ENCODE measurements at places on chromosomes 7 and 10.

DNA sequence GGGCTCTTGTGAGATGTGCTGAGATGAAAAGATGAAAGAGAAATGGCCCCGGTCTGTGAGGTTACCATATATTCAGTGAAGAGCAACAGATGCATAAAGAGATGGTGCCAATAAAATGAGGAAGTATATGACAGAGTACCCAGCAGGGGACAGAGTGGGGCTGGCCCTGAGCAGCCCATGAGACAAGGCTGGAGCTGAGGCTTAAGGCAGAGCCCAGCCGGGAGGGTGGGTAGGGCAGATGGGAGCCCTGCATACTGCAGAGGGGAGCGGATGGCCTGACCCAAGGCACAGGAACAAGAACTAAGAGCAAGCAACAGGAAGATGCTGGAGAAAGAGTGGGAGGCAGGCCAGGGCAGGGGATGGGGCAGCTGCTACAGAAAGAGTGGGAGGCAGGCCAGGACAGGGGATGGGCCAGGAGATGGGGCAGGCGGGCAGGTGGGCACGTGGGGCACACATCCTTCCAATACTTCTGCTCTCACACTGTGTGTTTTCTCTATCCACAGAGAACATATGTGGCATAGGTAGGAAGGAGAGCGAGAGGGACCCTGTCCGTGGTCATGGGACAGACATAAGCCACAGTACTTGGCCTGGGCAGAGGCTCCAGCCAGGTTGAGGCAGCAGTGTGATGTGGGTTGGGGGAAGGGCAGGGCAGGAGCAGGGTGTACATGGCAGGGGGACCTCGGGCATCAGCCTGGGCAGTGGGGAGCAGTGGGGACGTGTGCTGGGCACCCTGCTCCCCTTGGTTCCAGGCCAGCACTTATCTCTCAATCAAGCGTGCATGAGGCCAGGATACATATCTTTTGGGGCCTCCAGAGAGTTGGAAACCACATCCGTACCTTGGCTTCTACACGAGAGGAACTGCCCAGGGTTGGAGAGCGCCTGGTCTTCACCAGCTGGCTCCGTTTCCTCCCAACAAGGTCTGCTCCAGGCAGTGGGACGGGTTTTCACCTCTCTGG lies 91.6 kb upstream of the IKZF1 start:
- DNase-seq = no peak

GRCh38 chr7:131843898-131844331 lies 287.5 kb upstream of the PODXL start:
- DNase-seq = peak; percentile 71

DNA sequence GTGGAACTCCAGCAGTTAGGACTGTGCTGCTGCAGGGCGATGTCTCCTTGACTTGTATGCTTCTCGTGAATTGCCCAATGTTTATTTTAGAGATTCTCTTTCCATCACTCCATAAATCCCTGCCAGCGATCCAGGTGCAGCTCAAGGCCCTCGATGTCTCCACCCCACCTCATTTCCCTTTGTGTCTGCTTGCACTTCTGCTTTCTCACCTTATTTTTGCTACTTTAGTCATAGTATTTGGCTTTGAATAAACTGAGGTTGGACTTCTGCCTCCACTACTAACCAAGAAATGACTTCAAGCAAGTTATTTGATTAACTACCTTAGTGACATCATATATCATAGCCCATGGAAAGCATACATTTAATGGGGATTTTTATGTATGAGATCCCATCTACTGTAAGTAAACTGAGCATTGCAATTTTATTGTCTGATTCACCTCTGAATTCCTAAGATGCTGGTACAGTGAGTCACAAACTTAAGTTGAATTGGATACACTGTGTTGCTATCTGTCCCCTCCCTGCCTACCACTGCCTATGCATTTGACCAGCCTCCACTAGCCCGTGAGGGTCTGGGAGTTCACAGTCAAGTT lies 255.8 kb downstream of the ABCA13 start:
- DNase-seq = no peak

GRCh38 chr10:44811072-44811471 lies 100.1 kb upstream of the TMEM72 start:
- DNase-seq = no peak

GRCh38 chr10:24882047-24882698 lies 70.2 kb downstream of the PRTFDC1 start:
- no peak for DNase-seq

GRCh38 chr10:113648478-113648877 lies 15.4 kb downstream of the NRAP start:
- DNase-seq = peak; percentile 41

DNA sequence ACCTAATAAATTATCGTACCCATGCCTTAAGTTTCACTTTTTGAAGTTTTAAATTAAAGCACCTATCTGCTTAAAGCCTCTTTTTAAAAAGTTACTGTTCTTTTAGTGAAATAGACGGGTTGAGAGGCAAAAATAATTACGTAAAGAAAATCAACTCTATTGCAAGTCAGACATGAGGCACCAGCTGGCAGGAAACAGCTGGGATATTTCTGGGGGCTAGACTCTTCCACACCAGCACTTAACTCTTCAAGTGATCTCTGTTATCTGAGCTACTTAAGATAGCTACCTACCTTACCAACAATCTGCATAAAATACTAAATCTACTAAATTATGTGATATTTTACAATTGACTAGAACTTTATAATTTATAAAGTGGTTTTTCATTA lies 35.8 kb downstream of the GBF1 start:
- DNase-seq = peak; percentile 53

GRCh38 chr7:25849500-25850184 lies 302.4 kb upstream of the NFE2L3 start:
- DNase-seq = peak; percentile 64

DNA sequence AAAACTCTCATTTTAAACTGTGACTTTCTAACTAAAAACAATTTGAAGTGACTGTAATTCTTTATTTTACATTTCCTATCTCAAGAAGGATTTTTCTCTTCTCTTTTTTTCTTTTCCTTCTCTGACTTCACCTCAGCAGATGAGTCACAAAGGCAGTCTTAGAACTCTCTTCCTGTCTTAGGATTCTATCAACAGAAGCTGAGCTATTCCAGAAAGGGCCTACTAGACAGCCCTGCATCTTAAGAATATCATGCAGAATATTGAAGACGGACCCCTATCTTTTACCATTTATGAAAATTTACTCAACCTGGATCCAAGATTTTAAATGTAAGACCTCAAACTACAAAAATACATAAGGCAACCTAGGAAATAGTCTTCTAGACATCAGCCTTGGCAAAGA lies 365.7 kb upstream of the SEMA3C start:
- DNase-seq = no peak

DNA sequence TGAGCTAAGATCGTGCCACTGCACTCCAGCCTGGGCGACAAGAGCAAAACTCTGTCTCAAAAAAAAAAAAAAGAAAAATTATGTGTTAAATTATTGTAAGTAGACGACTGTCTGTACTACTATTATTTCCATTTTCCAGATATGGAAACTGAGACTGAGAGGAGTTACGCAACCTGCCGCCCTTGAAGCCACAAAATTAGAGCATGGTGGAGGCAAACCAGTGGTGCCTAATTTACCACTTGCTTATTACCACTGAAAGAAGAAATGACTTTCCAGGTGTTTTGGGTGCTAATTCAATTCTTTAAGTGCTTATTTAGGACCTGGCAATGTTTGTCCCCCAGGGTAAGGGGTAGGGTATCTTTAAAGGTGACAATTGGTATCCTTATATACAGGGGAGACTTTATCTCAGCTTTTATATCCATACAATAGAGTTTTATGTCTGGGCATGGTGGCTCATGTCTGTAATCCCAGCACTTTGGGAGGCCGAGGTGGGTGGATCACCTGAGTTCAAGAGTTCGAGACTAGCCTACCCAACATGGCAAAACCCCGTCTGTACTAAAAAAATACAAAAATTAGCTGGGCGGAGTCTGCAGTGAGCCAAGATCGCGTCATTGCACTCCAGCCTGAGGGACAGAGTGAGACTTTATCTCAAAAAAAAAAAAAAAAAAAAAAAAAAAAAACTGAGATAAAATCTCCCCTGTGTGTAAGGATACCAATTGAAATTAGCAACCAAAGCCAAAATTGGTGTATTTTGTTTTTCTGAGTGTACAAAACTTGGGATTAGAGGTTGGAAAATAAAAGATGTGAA lies 16.6 kb upstream of the CAMK1D start:
- DNase-seq = no peak

DNA sequence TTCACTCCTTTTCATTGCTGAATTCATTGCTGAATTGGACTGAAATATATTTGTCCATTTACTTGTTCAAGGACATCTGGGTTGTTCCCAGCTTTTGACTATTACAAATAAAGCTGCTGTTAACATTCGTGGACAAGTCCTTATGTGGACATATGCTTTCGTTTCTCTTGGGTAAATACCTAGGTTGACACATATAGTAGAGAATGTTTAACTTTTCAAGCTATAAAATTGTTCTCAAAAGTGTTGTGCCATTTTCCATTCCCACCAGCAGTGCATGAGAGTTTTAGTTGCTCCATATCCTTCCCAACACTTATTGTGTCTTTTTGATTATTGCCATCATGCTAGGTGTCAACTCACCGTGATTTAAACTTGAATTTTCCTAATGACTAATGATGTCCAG lies 17.5 kb upstream of the CPVL start:
- no peak for DNase-seq

GRCh38 chr10:74813381-74814259 lies 12.8 kb upstream of the KAT6B start:
- DNase-seq = peak; percentile 53

DNA sequence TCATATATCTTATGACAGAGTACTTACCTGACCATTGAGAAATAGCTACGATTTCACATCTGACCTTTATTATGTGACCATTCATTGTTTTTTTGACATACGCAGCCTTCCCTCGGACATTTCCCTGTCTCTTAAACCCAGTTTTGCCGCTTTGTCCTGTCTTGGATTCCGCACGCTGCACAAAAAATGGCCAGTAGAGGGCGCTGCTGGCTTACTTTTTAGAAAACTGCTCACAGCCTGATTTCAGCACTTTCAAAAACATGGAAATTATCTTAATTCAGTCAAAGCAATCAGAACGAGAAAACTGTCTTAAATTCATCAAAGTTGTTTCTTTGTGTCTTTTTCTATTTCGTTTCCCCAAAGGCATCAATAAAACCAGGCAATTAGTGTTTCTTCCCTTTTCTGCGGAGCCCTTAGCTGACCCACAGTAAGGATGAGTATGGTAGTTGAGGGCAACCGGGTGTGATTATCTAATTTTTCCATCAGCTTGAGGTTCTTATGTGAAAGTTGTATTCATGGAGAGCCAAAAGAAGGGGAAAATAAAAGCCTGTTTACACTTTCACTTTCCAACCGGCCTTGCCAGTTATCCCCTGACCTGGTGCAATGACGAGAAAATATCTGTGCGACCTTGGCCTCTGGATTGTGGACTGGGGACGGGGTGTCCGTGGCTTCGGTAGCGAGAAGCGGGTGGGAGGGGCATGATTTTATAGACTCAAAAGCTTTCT lies 144.4 kb downstream of the DYNC1I1 start:
- peak; percentile 95 for DNase-seq

GRCh38 chr10:15796098-15796759 lies 64.1 kb downstream of the MINDY3 start:
- DNase-seq = no peak

GRCh38 chr7:79513261-79513660 lies 59.8 kb upstream of the MAGI2 start:
- no peak for DNase-seq

GRCh38 chr7:144256112-144256511 lies 8.5 kb downstream of the OR2A7 start:
- peak; percentile 1 for DNase-seq

DNA sequence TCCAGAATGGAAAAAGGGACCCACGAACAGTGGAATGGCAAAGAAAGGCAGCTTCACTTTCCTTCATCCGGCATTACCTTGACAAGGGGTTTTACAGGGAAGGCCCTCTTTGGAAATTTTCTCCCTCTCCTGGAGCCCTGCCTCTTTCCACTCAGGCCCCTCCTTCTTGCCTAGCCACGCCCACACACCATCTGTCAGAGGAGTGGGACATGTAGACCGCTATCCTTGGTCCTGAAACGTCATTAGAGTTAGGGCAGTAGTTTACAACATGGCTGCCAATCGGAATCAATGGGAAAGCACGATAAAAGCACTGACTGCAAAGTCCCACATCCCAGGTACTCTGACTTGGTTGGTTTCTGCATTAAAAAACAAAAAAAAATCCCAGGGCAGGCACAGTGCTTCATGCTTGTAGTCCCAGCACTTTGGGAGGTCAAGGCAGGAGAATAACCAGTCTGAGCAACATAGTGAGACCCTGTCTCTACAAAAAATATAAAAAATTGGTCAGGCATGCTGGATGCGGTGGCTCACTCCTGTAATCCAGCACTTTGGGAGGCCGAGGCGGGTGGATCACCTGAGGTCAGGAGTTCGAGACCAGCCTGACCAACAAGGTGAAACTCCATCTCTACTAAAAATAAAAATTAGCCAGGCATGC lies 96.4 kb downstream of the MARCHF5 start:
- peak; percentile 85 for DNase-seq

DNA sequence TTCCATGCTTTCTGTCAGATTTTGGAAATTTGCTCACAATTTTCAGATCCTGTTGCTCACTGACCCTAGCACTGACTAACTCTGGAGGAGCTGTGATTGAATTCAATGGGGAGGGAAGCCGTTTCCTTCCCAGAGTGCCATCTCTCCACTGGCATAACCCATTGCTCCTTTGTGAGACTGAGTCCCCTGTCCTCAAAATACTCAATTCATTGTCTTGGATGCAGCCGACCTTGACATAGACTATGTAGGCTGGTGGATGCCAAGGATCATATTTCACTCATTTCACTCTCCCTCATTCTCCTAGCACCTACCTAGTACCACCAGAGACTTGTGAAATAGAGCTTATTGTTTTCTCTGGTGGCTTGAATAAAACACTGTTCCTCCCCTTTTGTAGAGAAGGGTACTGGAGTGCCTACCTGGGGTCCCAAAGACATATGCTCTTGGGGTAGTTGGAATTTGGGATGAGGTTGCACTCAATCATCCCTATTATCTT lies 511.3 kb upstream of the ZMIZ1 start:
- no peak for DNase-seq

- DNase-seq = no peak
Measured at GRCh38 chr7:30776971-30777370, 5.8 kb downstream of the MINDY4 start.

- DNase-seq = peak; percentile 64
Measured at GRCh38 chr10:123666318-123667236, at the start of gene GPR26. GPR26 (plus strand) TSS chr10:123666355; CDS start chr10:123666408, 53 bp downstream.

- DNase-seq = peak; percentile 27
Measured at GRCh38 chr7:142188846-142189245, 69.0 kb downstream of the PRSS58 start.

DNA sequence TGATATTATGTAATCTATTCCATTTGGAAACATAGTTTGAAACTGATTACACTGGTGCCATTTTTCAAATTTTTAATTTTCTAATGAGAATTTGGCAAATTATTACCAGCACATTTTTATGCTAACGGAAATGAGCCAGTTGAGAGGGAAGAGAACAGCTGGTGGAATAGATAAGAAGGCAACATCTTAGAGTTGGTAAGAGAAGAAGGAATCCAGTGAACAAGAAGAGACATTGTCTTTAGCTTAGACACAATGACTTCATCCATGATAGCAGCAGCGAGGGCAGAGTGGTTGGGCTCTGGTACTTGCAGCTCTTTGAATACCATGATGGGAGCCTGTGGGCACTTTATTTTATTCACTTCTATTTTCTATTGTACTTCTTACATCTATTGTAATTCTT lies 89.6 kb downstream of the CHRM2 start:
- DNase-seq = no peak

- no peak for DNase-seq
Measured at GRCh38 chr7:5694221-5694754, 87.2 kb downstream of the RNF216 start.

- DNase-seq = no peak
Measured at GRCh38 chr10:130761788-130762301, 549.7 kb downstream of the TCERG1L start.

Data from eye (tissue), 1 donor.